Nephron progenitor cell (in vitro differentiated cells): ENCODE measurements at places on chromosomes 6 and 20.

GRCh38 chr6:137107767-137108105 is 63.0 kb upstream of the IL20RA start:
- DNase-seq, result no peak

- DNase-seq, result no peak
Measured at GRCh38 chr6:37936906-37937305, 117.4 kb downstream of the ZFAND3 start.

GRCh38 chr6:151434369-151434768 is 17.6 kb downstream of the RMND1 start:
- no peak for DNase-seq

DNA sequence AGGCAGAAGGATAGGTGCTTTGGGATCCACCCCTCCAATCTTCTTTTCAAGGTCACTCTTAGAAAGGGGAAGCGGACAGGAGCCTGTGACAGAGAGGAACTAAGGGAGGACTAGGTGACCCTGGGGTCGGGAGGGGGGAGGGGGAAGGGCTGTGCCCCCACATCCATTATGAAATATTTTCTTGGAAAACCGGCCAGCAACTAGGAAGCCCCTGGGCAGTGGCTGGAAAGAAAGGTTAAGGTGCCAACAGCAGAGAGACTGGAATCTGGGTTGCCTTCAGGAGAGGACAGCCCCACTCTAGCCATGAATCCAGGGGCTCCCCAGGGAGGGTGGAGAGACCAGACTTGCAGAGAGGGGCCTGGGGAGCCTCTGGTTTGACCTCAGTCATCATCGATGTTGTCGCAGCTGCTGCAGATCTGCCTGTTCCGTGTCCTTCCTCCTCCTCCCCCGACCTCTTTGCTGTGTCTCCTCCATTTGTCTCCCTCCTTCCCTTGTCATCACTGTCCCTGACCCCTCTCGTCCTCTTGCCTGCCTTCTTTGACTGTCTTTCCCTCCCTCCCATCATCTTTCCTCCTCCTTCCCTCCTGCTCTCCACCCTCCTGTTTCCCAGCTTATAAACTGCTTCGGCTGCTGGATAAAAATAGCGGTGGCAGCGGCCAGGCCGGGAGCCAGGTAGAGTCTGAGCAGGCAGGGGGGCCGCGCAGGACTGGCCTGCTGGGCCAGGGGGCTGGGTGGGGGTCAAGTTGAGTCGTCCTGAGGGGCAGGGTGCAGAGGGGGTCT is 3.2 kb downstream of the SLC29A1 start:
- peak; percentile 34 for DNase-seq

DNA sequence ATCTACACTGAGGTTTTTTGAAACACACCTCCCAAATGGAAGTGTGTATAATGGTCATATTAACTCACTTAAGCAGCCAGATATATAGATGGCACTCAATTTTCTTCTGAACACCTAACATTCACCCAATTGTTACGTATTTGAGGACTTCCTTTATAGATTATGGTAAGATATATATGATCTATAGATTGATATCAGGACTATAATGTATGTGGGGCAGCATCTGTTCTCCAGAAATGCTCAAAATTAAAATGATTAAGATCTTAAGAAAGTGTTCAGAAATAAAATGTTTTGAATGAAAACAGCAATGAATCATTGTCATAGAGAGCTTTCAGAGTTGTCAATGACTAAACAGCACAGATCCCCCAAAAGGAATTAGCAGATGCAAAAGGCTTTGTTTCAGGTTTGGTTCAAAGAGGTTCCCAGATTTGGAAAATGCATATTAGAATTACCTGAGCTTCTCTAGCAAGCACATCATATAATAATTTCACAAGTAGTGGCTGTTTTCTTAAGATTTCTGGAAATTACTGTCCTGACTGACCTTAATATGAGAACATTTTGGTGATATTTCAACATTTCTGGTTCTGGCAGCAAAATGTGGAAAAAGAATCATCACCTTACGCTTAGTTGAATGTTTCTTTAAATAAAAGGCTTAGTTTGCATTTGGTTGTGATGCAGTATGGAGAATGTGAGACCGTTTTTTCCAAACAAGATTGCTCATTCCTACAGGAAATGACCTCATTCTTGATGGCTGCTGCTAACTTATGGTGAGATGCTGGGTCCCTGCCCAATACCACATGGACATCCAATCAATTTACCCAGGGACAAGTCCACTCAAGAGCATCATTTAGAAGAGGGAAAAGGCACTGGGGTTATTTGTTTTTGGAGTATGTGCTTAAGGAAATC is 31.5 kb downstream of the TRAF3IP2 start:
- DNase-seq, result no peak

GRCh38 chr20:3839328-3839727 is 7.3 kb upstream of the MAVS start:
- no peak for DNase-seq

GRCh38 chr20:39458452-39458851 is 496.3 kb downstream of the DHX35 start:
- no peak for DNase-seq

- DNase-seq, result no peak
Measured at GRCh38 chr20:33097001-33097400, 17.6 kb downstream of the BPIFB4 start.

DNA sequence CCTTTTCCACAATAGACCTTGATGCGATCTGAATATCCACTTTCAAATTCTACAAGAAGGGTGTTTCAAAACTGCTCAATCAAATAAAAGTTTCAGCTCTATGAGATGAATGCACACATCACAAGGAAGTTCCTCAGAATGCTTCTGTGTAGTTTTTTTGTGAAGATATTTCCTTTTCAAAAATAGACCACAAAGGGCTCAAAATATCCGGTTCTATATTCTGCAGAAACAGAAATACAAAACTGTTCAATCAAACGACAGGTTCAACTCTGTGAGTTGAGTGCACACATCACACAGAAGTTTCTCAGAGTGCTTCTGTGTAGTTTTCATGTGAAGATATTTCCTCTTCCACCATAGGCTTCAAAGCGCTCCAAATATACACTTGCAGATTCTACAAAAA is 293.9 kb upstream of the DEFB115 start:
- DNase-seq, result no peak

DNA sequence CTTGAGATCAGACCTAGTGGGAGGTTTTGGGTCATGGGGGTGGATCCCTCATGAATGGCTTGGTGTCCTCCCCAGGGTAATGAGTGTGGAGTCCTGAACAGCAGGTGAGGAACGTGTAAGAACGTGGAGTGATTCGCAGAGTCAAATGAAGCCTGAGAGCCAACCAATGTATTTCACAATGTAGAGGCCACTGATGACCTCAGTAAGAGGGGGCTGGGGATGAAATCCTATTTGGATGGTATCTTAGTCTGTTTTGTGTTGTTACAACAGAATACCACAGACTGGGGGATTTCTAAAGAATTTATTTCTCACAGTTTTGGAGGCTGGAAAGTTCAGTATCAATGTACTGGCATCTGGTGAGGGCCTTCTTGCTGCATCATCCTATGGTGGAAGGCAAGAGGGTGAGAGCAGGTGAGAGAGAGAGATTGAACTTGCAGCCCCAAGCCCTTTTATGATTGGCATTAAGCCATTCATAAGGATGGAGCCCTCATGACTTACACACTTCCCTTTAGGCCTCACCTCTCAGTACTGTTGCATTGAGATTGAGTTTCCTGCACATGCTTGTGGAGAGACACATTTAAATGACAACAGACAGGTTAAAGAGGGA is 47.3 kb upstream of the HIVEP1 start:
- DNase-seq, result no peak

DNA sequence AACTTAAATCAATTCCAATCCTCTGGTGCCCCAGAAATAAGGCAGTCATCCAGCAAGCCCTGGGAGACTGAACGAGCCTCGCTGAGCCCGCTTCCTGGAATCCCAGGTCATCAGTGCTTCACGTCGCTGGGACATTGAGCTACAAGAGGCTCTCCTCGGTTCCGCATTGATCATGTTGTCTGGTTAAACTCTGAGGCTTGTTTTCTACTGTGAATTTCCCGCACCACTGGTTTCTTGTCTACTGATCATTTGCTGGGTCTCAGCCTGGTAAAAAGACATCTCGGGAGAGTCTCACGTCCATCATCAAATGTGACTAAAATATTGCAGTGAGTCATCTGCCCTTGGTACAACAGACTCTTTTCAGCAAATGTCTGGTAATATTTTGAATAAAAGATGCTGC is 569.2 kb downstream of the QKI start:
- no peak for DNase-seq

GRCh38 chr6:138404666-138405337 is 779 bp downstream of the HEBP2 start:
- DNase-seq, result peak; percentile 33

DNA sequence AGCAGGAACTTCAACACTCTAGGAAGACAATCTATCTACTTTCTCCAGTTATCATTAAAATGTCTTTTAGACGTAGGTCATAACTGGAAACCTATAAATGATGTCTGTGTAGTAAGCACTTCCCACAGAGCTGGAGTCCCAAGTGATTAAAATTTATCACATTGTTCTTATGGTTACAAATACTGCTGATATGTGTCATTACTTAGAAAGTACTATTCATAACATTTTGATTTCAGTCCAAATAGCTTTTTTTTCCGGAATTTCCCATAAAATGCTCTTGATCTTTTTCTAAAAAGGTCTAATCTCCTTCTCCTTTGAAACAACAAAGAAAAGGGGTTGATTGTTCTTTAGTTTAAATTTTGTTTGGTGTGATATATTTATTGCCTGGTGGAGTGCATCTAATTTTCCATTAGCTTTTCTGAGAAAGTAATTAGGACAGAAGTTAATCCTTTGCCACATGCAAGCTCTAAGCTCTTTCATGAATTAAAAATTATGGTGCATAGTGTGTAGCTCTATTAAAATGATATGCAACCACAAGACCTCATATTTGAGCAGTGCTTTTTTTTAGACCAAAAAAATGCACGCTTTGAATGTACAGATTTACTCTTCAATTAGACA is 132.7 kb upstream of the TCF21 start:
- DNase-seq, result no peak

GRCh38 chr6:123855506-123855905 is 51.8 kb downstream of the NKAIN2 start:
- DNase-seq, result no peak

- DNase-seq, result no peak
Measured at GRCh38 chr6:129120856-129121638, 238.1 kb downstream of the LAMA2 start.

DNA sequence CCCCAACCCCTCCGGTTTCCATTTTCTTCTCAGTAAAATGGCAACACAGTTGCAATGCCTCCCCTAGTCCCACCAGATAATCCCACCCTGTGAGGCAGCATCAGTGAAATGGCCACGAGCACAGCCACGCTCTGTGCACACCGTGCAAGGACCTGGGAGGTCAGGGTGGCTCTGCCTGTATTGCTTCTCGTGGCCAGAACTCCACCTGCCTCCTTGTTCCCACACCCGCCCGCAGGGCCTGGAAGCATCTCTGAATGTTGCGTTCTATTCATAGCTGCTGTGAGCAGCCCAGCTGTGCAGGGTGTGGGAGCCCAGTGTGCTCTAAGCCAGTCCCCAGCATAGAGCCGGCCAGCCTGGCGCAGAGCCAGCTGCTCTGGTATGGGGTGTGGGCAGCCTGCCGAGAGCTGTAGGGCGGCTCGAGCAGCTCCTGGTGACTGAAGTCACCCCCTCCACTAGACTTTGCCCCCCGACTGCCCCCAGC is 161.1 kb downstream of the DLL1 start:
- no peak for DNase-seq

DNA sequence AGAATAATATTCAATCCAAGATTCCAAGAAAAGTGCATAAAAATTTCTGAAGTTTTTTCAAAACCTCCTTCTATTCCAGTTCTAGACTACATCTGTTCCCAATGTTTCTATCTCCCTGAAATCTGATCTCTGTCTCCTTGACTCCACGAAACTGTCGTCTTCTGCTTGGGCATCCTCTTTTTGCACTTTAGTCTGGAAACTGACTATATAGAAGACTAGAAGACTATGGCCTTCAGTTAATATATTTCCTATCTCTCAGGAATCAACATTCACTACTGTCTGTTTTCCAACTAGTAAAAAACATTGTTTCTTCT is 745.4 kb upstream of the ADGRB3 start:
- DNase-seq, result no peak

DNA sequence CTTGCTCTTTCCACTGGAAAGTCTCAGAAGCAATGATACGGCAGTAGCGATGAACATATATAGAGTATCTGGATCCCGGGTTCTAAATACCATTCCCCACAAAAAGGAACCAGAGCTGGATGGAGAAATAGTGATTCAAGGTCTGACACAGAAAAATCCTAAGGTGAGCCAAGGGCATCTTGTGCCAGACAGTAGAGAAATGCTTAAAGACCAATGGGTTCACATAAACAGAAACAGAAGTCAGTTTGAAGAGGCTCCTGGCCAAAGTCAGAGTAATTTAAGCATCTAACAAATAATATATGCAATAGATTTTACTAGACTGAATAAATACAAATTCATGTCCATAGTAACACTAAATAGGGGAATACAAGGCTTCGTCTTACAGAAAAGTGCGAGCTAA is 54.7 kb downstream of the RGS17 start:
- no peak for DNase-seq

DNA sequence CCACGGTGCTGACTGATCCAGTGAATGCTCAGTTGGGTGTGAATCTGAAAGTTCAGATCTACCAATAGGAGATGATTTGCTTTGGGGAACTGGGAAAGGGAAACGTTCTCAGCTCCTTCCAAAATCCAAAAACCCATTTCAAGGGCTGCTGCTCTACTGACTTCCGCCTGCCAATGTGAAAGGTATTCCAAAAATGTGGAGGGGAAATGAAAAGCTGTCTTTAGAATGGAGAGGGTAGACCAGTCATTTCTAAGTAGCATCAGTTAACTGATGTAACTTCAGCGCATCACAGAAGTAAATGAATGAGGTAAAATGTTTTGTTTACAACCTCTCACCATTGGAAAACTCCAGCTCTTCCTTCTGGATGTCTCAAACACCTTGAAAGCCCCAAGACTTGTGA is 19.6 kb upstream of the EYA2 start:
- no peak for DNase-seq

DNA sequence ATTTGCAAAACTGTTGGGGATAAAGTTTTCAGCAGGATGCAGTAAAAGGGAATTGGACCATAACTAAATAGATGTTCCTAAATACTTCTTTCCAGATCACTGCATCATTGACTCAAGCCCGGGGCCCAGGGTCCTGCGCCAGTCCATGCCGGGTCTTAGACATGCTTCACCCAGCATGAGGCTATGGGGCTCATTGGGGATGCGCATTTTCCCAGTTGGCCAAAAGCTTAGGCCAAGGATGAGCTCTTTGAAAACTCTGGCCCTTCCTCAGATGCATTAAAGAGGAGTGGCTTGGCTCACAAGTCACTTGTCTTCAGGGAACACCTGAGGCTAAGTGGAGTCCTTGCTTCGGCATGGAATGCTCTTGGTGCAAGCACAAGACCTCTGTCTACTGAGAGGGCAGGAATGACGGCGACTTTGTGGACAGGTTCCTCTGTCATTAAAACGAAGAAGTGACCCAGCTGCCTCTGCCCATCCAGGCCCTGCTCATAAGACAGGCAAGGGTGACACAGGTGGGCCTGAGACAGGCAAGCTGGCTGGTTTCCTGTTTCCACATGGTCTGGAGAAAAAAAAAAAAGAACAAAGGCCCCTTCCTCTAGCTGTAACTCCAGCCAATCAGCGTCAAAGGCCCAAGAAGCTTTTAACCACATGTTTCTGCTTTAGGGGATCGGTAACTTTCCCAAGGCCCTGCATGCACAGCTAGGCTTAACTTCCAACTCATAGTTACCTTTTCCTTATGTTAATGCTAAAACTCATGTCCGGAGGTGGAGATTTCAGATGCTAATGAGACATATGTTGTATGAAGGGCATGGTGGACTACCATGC is 81.4 kb upstream of the CDH4 start:
- DNase-seq, result peak; percentile 29
